ENCODE measurements at places on chromosomes 4 and X. TPM values are rescaled to one million over a fixed set of nuclear protein-coding genes. Genes with fewer than 3 reads are reported as not detected.

Gene MAGEC1
- total RNA-seq, result not detected

DNA sequence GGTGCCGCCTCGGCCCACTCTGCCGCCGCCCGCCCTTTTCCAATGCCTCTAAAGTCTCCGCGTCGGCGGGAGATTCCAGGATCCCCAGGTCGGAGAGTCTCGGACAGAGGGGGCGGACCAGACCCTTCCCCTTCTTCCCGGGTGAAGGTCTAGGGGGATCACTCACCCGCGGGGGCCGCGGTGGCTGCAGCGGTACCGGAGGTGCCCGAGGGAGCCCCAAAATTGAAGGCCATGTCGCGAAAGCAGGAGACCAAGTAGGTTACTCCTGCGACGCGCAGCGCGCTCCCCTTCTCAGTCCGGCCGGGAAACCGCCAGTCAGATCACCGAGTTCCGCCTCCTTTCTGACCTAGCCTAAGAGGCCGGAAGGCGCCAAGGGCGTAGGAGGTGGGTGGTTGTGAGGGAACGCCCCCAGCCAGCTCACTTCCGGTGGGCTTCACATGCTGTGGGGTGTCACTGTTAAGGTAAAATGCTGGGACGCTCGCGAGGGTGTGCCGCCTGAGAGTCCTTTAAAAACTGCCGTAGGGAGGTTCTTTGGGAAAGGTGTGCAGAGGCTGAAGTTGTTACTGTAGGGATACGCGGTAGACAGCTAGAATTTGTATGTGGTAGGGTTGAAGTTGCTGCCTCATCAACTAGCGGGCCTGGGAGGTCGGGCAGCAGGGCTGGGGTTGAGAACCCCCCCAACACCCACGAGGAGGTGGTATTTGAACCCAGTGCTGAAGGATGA, at the start of gene NUP54:
Gene NUP54 (minus strand): TSS at position 256 of the 724 bp plus-strand sequence. CDS start 23 bp downstream, at position 233.
- peaks cover 29% of the 10 kb centered on the region for H3K4me1 ChIP-seq
- H3K4me3 ChIP-seq, result peak within 1 kb of the TSS; percentile 95
- peak; percentile 99 for DNase-seq
- H3K36me3 ChIP-seq, result peaks cover 13% of the 10 kb centered on the region
- peak within 1 kb of the TSS; percentile 92 for H3K27ac ChIP-seq

GRCh38 chr4:128512767-128513322, 225.2 kb upstream of the PGRMC2 start:
- H3K4me3 ChIP-seq, result no peak overlapping the region
- H3K27me3 ChIP-seq, result no peaks in the 10 kb centered on the region
- H3K36me3 ChIP-seq, result no peaks in the 10 kb centered on the region
- DNase-seq, result no peak
- H3K4me1 ChIP-seq, result peaks cover 16% of the 10 kb centered on the region
- H3K27ac ChIP-seq, result no peak overlapping the region

DNA sequence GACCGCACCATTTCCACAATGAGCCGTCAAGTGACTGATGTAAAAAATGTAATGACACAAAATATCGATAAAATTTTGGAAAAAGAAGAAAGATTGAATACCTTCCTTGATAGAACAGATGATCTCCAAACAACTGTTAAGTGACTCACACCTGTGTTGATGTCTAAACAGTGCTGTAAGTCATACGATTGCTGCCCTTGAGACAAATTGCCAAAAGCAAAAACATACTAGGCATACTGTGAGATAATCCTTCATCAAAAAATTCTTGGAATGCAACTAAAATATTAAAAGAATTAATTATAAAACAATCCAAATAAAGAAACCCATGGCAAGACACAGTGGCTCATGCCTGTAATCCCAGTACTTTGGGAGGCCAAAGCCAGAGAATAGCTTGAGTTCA, 53.4 kb downstream of the HNRNPD start:
- no peaks in the 10 kb centered on the region for H3K36me3 ChIP-seq
- no peak overlapping the region for H3K27ac ChIP-seq
- H3K4me1 ChIP-seq, result no peaks in the 10 kb centered on the region
- no peak overlapping the region for H3K4me3 ChIP-seq

Gene HSD17B13
- total RNA-seq, result 0.19 TPM

- peaks cover 4% of the 10 kb centered on the region for H3K4me1 ChIP-seq
- no peaks in the 10 kb centered on the region for H3K36me3 ChIP-seq
- peaks cover 4% of the 10 kb centered on the region for H3K27me3 ChIP-seq
Measured at GRCh38 chr4:98794565-98795205, 134.2 kb downstream of the EIF4E start.
